ENCODE measurements at places on chromosomes 5 and 9.

DNA sequence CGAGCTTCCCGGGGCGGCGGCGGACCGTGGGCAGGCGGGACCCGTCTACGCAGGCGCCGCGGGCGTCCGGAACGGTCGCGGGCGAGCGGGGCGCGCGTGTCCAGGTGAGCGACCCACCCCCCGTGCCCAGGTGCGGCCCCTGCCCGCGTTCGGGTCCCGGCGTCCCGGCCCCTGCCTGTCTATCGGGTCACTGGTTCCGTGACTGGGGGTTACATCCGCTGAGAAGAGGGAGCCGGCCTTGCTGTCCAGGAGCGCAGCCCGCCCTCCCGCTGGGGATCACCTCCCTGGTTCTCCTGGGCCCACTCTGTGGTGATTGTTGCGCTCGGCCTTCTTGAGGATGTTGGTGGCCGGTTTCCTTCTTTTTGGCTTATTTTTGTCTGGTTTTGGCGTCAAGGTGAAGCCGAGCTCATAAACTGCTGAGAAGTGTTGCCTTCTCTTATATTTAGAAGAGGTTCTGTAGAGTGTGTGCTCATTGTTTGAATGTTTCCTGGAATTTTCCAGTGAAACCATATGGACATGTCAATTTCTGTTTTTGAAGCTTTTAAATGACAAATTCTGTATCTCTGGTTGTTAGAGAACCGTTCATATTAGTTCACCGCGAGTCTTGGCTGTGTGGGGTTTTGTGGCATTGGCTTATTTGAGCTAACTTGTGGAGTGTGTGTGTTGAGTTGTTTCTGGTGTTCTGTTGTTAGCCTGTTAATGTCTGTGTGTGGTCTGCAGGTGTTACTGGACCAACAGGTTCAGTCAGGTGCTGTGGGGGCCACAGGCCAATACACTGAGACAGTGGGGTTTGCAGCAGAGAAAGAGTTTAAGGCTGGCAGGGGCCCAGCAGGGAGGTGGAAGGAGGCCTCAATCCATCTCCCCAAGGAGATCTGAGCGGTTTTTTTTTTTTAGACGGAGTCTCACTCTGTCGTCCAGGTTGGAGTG is 621 bp downstream of the CEP72 start:
- DNase-seq: peak; percentile 34

GRCh38 chr9:113436728-113437515 is 26.4 kb downstream of the C9orf43 start:
- DNase-seq: peak; percentile 38

DNA sequence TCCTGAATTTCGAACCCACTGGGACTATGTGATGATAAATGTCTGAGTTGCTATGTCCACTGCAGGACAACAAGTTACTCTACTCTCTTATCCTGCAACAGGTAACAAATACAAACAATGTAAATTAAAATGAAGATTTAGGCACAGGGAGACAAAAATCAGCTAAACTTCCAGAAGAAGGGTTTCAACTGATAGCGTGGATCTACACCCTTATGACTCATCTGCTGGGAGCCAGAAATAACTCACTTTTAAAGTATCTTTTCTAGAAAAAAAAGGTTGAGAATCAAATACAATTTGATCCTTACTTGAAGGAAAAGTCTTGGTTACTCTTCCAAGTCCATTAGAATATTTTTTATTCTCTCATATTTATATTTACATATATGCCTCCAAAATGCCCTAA is 21.4 kb downstream of the PJA2 start:
- no peak for DNase-seq

- peak; percentile 4 for DNase-seq
Observed at GRCh38 chr9:79353856-79354520, 217.8 kb upstream of the TLE4 start.

GRCh38 chr5:39342460-39342859 is 21.8 kb downstream of the C9 start:
- DNase-seq: no peak

GRCh38 chr5:158049459-158049858 is 190.5 kb upstream of the CLINT1 start:
- no peak for DNase-seq

- peak; percentile 83 for DNase-seq
Observed at GRCh38 chr5:75412111-75412990, 75.3 kb downstream of the HMGCR start.

- no peak for DNase-seq
Observed at GRCh38 chr5:166977911-166978422, 1313.5 kb upstream of the WWC1 start.

- DNase-seq: no peak
Observed at GRCh38 chr9:93464876-93465275, 11.5 kb upstream of the FAM120AOS start.

- DNase-seq: peak; percentile 57
Observed at GRCh38 chr5:32312197-32312594, 543 bp downstream of the MTMR12 start.

DNA sequence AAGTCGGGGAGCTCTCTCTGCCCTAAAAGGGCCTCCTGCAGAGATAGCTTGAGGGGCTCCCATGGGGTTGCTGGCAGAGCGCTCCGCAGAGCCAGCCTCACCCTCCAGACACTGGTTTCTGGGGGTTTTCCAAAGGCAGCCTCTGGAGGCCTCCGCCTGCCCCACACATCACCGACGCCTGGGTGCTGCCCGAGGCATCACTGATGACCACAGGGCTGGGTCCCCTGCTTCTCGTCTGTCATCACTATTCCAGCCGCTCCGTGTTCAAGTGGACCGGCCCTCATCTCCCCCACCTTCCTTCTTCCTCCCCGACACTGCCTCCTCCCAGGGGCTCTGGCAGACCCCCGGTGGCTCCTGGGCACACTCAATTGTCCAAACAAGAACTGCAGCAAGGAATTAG is 64.1 kb upstream of the IRX4 start:
- no peak for DNase-seq

- peak; percentile 66 for DNase-seq
Observed at GRCh38 chr9:33165263-33166151, 1.6 kb downstream of the B4GALT1 start.

GRCh38 chr5:9126490-9126889 is 419.4 kb downstream of the SEMA5A start:
- DNase-seq: no peak

DNA sequence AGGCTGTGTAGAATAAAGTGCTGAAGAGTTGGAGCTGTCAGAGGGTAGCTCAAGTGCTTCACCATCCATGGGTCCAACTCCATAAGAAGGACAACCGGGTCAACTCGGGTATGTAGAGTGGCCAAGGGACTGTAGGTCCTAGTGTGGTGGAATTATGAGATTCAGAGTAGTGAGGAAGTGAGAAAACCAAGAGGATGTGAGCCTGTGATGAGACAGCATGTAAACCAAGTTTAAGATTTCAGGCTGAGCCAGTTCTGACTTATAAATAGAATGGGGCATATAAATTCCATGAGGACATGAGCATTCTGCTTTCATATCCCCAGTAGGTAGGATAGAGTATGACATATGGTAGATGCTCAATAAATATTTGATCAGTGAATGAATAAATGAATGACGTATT is 96.3 kb downstream of the CFAP95 start:
- peak; percentile 36 for DNase-seq

DNA sequence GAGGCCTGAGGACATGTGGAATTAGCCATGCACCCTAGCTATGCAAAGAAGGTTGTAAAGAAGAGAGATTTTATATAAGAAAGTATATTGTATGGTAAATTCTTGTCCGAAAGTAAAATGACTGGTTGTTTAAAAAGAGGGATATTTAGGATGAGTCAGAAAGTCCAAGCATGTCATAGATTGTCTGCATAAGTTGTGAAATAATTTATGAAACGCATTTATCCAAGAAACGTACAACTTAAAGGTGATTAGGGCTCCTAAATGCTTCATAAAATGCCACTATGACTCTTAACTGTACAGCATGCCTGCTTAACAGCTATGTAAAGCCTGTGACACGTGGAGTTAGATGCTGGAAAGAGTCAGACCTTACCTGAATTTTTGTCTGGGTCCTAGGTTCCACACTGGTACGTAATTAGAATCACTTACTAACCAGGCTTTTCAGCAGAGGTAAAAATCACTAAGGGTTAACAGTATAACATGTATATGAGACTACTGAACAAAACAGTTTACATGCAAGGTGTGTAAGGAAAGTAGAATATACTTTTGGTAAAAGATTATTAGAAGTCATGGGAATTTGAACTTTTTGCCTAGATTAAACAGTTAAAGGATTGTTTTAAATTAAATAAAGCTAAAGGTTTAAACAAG is 37.0 kb upstream of the ARL15 start:
- no peak for DNase-seq

GRCh38 chr5:16453609-16454008 is 12.0 kb downstream of the ZNF622 start:
- DNase-seq: no peak

GRCh38 chr5:56071470-56071869 is 76.7 kb upstream of the IL6ST start:
- DNase-seq: no peak

DNA sequence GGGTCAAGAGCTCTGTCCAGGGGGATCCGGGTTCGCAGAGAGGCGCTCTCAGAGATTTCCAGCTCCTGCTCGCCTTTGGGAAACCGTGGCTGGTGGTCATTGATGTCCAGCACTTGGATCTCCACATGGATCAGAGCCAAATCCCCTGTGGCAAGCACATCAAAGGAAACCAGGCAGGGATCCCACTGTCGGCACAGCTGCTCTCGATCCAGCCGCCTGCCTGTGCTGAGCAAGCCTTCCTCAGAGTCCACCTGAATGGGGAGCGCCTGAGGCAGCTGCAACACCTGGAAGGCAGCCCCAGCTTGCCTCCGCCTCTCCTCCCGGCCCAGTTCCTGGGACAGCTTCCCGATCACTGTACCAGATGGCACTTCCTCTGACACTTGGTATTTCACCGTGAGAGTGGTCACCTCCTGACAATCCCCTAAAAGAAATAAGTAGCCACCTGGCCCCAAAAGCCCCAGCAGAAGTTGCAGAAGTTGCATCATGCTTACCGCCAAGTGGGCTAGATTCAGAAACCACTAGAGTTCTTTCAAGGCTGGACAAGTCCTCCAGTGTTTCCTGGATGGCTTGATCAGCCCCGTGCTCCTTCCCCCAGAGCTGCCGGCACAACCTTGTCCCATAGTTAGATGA is 520 bp downstream of the PCDH12 start:
- DNase-seq: peak; percentile 28

GRCh38 chr5:60248901-60249300 is 355.4 kb upstream of the PDE4D start:
- DNase-seq: no peak

DNA sequence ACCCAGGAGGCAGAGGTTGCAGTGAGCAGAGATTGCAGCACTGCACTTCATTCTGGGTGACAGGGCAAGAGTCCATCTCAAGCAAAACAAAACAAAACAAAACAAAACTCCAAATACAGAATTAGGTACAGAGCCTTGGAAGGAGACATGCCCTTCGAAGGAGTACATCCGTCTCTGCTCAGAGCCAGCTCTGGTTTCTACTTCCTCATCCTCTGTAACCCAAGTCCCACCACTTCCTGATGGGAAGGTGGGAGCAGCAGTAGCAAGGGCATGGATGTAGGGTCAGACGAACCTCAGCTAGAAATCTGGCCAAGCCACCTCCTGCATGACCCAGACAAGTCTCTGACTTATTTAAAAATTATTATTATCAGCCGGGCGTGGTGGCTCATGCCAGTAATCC is 16.5 kb upstream of the STXBP1 start:
- DNase-seq: no peak

DNA sequence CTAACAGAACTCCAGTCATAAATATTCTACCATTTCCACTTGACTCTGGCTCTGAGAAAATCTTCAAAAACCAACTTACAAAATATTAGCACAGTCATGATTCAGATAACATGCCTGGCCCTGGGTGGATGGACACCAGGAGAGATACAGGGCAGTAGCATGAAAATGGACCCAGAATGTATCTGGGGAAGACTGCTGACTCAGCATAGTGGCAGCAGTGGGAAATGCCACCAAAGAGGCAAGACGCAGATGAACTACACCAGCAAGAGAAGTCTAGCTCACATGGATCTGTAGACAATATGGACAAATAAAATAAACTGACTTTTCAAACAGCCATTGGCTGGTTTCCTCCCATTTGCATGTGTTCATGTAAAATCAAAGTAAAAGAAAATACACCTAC is 359.8 kb downstream of the SEMA5A start:
- no peak for DNase-seq

GRCh38 chr5:78041805-78042204 is 252.7 kb downstream of the AP3B1 start:
- DNase-seq: no peak

GRCh38 chr5:149110406-149110805 is 30.9 kb upstream of the ABLIM3 start:
- DNase-seq: peak; percentile 45

DNA sequence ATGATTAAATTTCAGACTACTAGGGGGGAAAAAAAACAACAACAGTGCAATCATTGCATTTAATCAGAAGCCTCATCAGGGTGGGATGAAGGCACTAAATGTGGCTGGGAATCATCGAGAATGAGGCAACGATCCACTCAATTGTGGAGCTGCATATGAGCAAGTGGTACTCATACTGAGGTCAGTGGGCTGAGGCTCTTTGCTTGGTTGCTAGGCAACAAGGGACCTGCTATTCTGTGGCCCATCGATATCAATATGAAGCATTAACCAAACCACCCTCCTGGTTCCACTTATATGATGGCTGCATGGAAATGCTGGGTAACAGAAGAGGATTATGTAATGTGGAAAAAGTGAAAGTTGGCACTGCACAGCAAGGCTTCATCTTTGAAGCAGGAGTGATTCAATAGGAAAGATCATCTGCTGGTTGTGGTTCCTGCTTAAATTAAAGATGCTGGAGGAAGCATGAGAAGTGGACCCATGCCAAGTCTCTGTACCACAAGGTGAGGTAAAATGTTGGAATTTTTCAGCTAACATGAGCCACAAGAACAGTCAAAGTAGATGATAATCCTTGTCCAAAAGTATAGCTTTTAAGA is 159.8 kb upstream of the HMHB1 start:
- DNase-seq: peak; percentile 44

DNA sequence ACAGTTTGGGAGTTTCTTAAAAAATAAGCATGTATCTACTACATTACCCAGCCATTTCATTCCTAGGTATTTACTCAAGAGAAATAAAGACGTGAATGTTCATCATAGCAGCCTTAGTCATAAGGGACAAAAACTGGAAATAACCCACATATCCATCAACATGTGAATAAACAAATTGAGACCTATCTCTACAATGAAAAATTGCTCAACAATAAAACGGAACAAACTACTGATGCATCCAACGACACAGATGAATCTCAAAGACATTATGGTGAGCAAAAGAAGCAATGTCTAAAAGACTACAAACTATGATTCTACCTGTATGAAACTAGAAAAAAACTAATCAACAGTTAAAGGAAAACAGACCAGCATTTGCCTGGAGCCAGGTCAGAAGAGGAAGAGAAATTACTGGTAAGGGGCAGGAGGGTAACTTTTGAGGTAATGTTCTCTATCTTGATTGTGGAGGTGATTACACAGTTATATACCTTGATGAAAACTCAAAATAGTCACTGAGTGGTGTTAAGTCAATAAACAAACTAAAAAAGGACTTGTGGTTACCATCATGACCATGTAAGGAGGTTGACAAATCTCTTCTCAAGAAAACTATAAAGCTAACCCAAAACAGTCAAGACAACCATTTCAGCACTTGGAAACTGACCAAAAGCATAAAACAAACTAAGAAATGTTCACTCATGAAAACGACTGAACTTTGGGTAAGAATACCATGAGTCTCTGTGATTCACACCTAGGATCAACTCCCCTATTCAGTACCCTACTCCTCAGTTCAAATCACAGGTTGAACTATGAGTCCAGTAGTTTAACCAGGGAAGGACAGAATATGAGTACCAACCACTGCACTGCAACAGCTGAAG is 10.4 kb downstream of the UIMC1 start:
- peak; percentile 75 for DNase-seq
